ENCODE measurements at places on chromosomes 11 and 22.

- DNase-seq, result no peak
These were observed 16.0 kb upstream of the ADA2 start for GRCh38 chr22:17235149-17235655.

- no peak for DNase-seq
These were observed 6.2 kb downstream of the SYT12 start for GRCh38 chr11:67029146-67029545.

- no peak for DNase-seq
These were observed 10.5 kb upstream of the PHOX2A start for GRCh38 chr11:72254299-72254993.

DNA sequence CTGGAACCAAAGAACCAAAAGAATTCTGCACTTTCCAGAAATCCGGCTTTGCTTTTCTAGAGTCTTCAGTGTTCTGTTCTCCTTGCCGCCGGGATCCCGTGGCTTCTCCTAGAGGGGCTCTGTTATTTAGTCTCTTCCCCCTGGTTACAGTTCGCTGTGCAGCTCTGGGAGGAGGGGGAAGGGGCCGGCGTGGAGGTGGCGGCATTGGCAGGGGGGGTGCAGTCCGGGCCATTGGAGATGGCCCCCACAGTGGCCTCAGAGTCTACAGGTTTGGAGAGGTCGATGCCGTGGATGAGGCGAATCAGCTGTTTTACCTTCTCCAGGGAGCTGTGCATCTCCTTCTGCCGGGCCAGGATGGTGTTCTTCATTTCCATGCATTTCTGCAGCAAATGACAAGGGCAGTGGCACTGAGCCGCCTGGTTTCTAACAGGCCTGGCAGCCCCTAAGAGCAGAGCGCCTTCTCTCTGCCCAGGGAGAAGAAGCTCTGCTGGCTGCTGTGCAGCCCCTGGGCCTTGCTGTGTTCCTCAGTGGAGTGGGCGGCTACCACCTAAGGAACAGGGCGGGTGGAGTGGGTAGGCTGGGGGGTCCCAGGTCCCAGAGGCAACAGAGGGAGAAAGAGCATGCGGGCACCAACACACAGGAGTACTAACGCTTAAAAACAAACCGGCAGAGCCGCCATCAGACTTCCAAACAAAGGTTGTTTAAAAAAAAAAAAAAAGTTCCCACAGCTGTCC is 11.6 kb downstream of the LARGE2 start:
- no peak for DNase-seq

GRCh38 chr11:35305670-35306382 is 113.5 kb downstream of the SLC1A2 start:
- DNase-seq, result peak; percentile 36

GRCh38 chr11:34351687-34352469 is 5.9 kb downstream of the ABTB2 start:
- DNase-seq, result no peak

DNA sequence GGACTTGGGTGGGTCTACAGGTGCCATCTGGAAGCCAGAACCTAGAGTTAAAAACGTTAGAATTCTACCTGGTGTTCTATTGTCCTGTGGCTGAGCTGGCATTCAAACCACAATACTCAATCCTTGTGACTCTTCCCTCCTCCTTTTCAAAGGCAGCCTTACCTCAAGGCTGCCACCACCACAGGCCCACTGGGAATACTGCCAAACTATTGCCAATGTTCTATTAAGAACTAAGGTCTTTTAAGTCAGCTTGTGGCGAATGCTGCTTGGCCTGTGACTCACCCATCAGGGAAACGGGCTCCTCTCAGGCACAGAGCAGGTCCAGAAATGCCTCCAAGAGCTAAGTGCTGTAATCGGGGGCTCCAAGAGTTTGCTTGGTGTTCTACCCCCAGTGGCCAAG is 1008.4 kb downstream of the JRKL start:
- DNase-seq, result no peak

All from GM19239 (cell line).